ENCODE measurements at places on chromosomes 7 and 10. TPM values are rescaled to one million over a fixed set of nuclear protein-coding genes. Genes with fewer than 3 reads are reported as not detected.
A peak's percentile ranks its signal among the peaks of the same experiment; 100 is the strongest.

CTAGE15 gene
- total RNA-seq = not detected

GNGT1 gene
- not detected for total RNA-seq

ZFAND4 gene
- total RNA-seq = 3.4 TPM

SPDYE11 gene
- not detected for total RNA-seq

GPRIN2 gene
- not detected for total RNA-seq

NODAL gene
- total RNA-seq = not detected

DNA sequence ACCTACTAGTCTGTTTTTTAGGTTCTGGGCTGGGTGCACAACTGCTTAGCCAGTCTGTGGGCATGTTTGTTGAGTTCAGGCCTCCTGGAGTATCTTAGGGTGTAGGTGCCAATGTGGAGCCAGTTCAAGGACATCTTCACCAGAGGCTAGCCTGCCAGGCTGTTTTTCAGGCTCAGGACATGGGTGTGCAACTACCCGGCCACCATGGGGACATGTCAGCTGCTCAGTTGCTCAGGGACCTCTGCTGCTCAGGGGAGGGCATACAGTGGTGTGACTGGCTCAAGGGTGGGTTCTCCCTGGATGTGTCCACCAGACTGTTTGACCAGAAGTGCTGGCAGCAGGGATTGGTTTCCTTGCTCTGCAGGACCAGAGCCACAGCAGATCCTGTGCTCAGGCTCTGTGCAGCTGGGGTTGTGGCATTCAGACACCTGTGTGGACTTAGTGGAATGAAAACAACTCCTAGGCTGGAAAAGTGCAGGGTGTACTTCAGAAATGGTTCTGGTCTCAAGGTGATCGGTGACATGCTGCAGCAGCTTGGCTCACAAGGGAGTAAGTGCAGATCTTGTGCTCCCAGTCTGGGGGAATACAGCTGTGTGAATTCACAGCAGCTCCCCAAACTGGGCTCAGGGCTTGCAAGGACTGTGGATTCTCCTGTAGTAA is 44.8 kb downstream of the PALS2 start:
- no peak for DNase-seq

DNA sequence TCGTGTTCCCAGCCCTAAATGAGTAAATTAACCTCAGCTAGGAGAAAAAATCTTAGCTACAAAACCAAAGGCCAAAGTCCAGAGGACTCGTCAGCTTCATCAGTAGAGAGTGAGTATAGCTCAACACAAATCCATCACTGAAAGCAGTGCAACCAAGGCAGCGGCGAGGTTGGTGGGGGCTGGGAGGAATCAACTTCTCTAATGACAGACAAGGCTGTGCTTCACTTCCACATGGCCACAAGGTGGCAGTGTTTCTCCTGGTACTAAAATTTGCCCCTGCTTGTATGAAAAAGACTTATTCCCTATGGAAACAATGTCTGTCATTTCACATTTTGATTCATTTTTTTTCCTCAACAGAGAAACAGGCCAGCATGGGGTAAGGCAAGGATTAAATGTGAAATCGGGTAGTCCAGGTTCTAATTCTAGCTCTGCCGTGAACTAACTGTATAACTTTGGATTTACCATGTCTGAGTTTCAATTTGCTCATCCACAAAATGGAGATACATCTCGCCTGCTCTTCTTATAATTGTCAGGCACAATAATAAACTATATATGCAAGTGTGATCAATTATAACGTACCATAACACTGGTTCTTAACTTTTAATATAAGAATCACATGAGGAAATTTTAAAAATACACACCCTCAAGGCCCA is 39.3 kb downstream of the FAS start:
- peak; percentile 84 for DNase-seq

GRCh38 chr7:158343526-158343925 is 244.1 kb downstream of the PTPRN2 start:
- no peak for DNase-seq

GRCh38 chr7:50805447-50806125 is 22.9 kb upstream of the GRB10 start:
- no peak for DNase-seq

- no peak for DNase-seq
Measured at GRCh38 chr7:152590481-152590880, 85.5 kb downstream of the XRCC2 start.

GRCh38 chr10:124221356-124222317 is 128.2 kb upstream of the CHST15 start:
- no peak for DNase-seq

GRCh38 chr7:22576612-22577469 is 76.9 kb upstream of the STEAP1B start:
- no peak for DNase-seq

- DNase-seq = no peak
Measured at GRCh38 chr7:91265693-91266066, 1.4 kb downstream of the FZD1 start.

DNA sequence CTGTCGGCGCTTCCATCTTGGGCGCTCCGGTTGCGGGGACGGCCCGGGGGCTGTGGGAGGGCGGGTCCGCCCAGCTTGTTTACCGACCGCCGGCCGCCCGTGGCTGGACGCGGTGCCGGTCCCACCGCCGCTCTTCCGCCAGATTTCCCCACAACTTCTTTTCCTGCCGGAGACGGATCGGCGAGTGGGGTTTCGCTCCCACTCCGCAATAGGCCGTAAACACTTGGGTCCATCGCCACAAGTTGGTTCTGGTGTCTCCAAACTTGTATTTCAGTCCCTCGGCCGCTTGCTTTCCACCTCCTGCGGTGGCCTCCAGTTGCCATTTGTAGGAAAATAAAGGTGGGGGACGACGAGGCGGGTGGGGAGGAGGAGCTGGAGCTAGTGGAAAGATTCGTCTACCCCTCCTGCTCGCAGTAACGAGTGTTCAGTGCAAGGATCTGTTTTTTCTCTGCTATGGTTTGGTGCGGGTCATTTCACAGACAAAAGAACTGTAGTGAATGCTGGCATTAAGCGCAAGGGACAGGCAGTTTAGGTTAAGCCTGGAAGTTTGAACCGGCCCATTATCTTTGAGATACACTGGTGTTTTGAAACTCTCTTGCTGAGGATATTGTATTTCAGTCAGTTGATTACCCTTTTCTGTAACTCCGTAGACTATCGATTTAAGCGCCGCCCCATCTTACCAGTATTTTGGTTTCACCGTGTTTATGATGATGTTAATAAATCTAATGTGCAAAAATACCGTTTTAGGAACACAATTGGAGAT is 24.3 kb upstream of the ZRANB1 start:
- peak; percentile 33 for DNase-seq
